NCI-H82 (cell line): ENCODE measurements at places on chromosomes 7 and 10.

- no peak for DNase-seq
These were observed 20.4 kb downstream of the SSMEM1 start for GRCh38 chr7:130227883-130228575.

GRCh38 chr10:123558651-123559050 is 107.5 kb upstream of the GPR26 start:
- no peak for DNase-seq

DNA sequence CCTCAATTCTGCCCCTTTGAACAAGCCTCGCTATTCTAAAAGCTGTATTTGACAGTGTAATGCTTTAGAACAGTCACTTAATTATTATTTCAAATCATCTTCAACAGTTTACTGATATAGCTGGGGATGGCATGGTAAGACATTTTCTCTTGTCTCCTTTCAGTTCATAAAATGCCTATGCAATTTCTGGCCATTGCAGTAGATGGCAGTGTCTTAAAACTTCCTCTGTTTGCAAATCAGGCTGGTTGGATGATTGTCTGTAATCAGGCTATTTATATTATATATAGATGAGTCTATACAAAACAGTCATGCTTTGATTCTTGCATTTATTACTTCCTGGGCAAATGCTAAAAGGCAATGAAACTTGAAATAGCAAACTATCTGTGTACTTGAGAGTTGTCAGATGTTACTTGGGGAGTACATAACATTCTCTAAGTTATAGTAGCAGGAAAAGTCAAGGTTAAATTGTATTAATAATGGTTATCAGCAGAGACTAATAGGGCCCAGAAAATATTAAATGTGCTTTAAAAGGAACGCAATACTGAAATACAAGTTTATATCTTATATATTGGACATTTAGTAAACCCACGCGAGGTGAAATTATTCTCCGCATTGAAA is 55.5 kb upstream of the LHFPL3 start:
- peak; percentile 73 for DNase-seq

- no peak for DNase-seq
These were observed 142.6 kb upstream of the CAV2 start for GRCh38 chr7:116356979-116357378.

GRCh38 chr7:142158736-142159496 is 47.4 kb downstream of the MGAM2 start:
- peak; percentile 83 for DNase-seq

DNA sequence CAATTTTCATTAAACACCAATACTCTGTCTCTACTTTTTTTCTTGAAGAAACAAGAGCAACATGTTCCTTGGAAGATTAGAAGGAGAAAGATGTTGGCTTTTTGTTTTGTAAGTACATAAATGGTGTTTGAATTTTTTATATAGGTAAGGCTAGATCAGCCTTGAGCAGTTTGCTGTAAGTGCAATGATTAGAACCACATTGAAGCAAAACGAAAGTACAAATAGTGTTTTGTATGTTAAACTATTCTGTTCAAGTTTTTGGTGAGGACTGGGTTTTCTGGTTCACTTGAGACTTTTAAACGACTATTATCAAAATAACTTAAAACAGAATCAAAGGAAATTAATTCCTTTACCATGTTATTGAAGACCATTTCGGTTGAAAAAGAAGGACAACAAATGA is 162.9 kb upstream of the NRP1 start:
- no peak for DNase-seq
